Omental fat pad (tissue), 4 donors: ENCODE measurements at places on chromosomes 6 and 20.

DNA sequence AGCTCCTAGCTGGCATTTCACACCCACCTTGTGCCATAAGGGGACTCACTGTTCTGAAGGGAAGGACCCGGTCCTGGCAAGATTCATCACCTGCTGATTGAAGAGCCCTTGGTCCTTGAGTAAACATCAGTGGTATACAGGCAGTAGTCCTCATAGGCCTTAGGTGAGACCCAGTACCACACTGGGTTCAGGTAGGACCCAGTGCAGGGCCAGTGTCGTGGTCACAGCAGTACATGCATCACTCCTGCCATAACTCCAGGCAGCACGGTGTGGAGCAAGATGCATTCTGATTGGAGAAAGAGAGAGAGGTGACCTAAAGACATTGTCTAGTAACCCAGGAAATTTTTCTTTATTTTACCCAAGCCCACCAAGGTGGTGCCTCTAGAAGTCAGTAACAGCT is 49.1 kb upstream of the THBS2 start:
- DNase-seq: no peak

DNA sequence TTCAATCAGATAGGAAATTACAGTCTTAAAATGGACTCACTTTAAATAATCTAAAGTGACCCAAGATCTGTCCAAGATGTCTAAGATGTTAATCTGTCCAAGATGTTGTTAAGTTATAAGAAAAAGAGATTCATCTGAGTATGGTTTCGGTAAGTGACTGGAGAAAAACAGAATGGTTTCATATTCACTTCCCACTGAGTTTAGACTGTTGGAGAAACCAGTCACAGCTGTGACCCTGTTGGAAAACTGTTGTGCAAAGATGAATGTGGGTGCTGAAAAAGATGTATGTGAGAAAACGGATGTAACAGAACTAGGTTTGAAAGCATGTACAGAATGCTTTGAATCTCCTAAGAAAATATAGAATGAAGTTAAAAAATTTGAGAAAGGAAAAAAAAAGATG is 325.9 kb downstream of the COL12A1 start:
- no peak for DNase-seq

- DNase-seq: no peak
Observed at GRCh38 chr6:44831002-44831610, 443.6 kb downstream of the CDC5L start.

DNA sequence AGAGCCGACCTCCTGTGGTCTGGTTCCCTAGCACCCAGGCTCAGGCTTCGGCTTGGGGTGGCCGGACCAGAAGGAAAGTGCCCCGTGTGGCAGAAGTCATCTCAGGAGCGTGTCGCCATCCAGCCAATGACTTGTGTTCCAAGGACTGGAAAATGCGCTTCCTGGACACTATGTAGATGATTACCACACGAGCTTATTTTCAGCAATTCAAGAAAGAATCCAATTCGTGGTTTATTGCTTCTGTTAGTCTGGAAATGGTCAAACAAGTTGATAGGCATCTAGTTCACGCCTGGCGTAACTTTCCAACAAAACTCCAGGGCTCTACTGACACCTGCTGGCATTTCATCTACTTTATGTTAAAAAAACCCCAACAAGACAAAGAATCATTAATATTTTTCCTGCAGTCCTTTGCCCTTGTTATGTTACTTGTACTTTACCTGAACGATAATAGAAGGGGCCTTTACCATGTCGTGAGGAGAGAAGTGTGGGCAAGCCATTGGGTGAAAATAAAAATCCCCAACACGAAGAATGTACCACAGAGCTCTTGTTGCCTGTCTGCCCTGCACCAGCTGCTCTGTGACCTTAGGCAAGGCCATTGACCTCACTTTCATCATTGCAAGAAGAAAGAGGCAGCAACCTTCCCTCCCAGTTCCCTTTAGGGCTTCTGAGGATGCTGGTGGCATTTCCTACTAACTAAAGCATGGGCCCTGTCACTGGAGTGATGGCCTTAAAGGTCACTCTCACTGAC is 154.7 kb upstream of the LAMP5 start:
- DNase-seq: no peak

DNA sequence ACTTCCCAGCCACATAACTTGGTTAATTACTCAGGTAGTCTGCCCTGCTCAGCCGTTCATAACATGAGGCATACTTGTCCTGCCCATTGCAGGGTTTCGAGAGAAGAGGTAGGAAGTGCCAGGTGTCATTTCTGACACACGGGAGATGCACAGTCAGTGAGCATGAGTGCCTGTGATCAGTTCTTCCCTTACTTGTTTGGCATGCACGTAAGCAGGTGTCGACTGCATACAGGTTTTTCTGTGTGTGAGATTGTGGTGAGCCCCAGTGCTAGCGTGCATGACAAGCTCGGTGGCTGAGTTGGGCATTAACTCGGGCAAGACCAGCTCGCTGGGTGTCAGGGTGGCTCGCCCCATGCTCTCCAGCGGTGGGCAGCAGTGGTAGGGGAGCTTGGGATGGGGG is 51.2 kb upstream of the SLC22A1 start:
- DNase-seq: no peak

DNA sequence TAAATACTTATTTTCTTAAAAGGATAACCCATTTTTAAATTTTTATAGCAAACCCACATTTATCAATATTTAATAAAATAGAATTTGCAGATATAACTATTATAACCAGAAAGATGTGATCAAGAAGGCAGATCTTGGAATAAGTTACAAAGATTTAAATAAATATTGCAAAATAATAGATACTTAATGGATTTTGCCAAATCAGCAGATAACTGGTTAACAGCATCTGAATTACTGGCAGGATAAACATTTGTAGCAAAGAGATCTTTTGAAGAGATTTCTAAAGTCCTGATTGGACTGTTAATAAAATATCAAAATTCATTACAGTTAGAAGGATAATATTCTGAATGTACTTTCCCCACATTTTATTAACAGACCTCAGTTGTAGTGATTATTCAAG is 144.2 kb downstream of the PDSS2 start:
- DNase-seq: no peak

GRCh38 chr6:105799056-105799455 is 287.1 kb upstream of the PRDM1 start:
- DNase-seq: no peak

DNA sequence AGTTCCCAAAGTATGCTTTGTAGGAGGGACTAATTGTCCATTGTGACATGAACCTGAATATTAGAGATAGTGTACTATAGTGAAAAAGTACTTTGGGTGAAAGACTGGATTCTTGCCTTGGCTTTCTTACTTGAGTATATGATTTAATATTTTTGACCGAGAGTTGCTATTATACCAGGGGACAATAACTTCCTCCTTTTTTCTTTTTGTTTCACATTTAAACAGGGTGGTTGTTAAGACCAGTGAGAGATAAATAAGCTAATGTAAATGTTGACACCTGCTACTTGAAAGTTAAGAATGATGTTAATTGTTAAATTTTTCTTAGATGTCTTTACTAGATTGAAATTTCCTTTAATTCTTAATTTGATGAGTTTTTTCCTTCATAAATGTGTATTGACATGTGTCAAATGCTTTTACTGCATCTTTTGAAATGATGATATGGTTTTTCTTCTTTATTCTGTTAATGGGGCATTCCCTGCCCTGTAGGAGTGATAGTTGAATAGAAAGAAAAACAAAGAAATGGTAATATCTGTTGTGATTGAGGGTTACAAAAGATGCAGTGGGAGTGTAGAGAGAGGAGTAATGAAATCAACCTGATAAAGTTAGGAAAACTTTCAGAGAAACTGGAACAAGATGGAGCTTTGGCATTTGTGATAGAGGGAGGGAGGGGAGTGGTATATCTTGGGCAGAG is 48.4 kb downstream of the ZFAND3 start:
- DNase-seq: no peak

GRCh38 chr20:5654557-5654956 is 95.6 kb upstream of the SHLD1 start:
- no peak for DNase-seq

DNA sequence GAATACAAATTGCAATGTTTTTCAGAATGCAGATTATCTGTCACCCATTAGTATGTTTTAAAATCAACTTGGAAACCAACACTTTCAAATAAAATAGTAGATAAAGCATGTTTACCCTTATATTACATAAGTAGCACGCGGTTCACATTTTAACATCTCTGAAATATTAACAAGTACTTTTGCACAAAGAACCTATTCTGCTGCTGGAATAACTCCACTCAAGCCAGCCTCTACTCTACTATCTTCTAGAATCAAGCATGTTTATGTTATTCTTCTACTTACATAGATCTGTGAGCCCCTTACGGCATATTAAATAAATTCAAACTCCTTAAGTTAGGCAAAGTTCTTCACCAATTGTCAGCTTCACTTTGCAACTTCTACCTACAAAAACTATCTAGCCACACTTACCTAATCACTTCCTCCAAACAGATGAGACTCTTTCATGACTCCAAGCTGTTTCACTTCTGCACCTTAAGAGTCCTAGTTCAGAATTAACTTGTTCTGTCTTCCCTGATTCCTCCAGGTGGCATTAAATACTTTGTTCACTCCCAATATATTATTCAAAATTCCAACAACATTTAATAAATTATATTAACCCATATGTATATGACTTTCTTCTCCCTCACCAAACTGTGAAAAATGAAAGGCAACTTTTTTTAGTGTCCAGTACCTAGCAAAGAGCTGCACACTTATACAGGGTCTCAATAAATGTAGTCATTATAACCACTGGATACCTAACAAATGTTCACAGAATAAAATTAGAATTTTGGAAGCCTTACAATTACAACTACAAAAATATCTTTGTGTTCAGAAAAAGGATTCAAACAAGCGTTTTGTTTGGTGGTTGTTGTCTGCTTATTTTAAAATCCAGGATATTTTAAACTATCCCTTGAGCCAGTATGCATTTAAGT is 12.1 kb downstream of the CEP85L start:
- DNase-seq: no peak

GRCh38 chr6:27874016-27874415 is 38.2 kb downstream of the OR2B2 start:
- no peak for DNase-seq

- no peak for DNase-seq
Observed at GRCh38 chr6:50824552-50824951, 5.9 kb downstream of the TFAP2B start.

- no peak for DNase-seq
Observed at GRCh38 chr20:56730996-56731395, 101.9 kb downstream of the TFAP2C start.

GRCh38 chr6:11586536-11586935 is 49.0 kb downstream of the TMEM170B start:
- DNase-seq: no peak

DNA sequence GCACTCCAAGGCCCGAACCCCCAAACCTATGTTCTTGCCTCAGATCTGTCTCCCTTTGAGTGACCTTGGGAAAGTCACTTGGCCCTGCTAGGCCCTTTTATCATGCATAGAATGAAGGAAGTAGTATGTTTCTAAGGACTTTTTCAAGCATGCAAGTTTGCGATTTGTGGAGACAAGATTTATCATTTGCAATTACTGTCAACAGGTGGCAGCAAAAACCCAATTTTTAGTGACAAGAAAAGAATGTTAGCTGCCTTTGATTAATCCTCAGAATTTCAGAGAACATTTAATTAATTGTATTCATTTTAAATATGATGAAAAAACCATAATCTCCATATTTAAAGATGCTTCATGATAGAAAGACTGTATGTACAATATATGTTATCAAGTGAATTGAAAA is 28.3 kb upstream of the PREP start:
- DNase-seq: no peak

- no peak for DNase-seq
Observed at GRCh38 chr6:135306740-135307420, 125.8 kb downstream of the MYB start.

GRCh38 chr20:59819496-59820203 is 113.8 kb downstream of the SYCP2 start:
- DNase-seq: no peak

GRCh38 chr6:104286641-104287040 is 573.1 kb downstream of the HACE1 start:
- DNase-seq: no peak

GRCh38 chr6:1970151-1970561 is 275.2 kb downstream of the GMDS start:
- DNase-seq: no peak

DNA sequence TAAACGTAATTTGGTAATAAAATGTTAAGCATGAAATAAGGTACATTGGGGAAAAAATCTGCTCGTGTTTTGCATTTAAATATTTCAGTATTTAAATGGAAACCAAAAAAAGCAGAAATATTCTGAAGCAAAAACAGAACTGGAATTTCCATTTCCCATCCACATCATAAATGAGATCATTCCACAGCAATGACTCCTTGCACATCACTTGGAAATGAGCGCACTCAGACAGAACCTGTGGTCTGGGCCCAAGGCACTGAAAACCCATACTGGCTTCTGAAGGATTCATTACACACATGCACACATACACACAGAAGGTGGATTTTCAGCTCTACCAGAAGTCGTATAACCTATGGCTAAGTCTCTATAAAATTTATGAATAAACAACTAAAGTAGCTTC is 174.8 kb downstream of the IBTK start:
- no peak for DNase-seq

- DNase-seq: no peak
Observed at GRCh38 chr20:4113615-4114603, 98.6 kb upstream of the RNF24 start.

- DNase-seq: no peak
Observed at GRCh38 chr20:50610212-50610718, 81.1 kb downstream of the RIPOR3 start.

- no peak for DNase-seq
Observed at GRCh38 chr20:3364323-3365013, 43.0 kb downstream of the DNAAF9 start.

DNA sequence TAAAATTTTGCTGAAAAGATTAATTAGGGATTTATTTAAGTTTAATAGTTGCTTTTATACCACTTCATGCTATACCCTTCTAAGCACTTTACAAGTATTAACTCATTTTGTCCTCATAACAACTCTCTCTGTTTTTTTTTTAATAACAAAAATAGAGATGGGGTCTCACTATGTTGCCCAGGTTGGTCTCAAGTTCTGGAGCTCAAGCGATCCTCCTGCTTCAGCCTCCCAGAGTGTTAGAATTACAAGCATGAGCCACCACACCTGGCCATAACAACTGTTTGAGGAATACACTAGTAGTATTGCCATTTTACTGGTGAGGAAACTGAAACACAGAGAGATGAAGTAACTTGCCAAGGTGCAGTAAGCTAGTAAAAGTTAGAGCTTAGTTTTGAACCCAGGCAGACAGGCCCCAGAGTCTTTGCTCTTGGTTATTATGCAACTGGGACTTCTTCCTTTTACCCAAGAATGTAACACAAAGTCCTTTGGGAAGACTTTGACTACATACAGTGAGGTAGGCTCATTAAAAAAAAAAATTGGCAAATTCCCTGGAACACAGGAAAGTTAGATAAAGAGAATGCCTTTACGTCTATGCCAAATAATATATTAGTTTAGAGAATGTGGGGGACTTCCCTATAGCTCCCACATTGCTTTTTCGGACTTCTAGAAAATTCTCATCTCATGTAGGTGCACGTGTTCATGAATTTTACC is 11.4 kb downstream of the ANKS1A start:
- no peak for DNase-seq

- DNase-seq: no peak
Observed at GRCh38 chr20:8320306-8320705, 188.2 kb downstream of the PLCB1 start.
